ENCODE measurements at places on chromosomes 5 and 9.
A peak's percentile ranks its signal among the peaks of the same experiment; 100 is the strongest.

GRCh38 chr9:8649160-8649559 is 849.6 kb upstream of the DMAC1 start:
- no peak for DNase-seq

- DNase-seq = no peak
Measured at GRCh38 chr9:80004714-80005113, 432.9 kb downstream of the TLE4 start.

GRCh38 chr9:4796988-4797853 is 4.5 kb downstream of the RCL1 start:
- no peak for DNase-seq

- DNase-seq = no peak
Measured at GRCh38 chr5:168651648-168652047, 72.5 kb upstream of the PANK3 start.

DNA sequence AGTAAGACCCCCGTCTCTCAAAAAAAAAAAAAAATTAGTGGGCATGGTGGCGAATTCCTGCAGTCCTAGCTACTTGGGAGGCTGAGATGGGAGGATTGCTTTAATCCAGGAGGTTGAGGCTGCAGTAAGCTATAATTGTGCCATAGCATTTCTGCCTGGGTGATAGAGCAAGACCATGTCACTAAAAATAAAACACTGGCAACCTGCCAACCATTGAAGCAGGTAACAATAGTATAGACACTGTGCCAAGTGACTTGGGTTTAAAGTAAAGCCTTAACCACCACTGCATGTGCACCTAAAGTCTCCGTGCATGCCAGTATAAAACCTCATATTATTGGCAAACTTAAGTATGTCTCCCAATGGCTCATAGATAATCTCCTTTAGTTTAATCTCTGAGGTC is 3.4 kb upstream of the APBA1 start:
- DNase-seq = no peak

- no peak for DNase-seq
Measured at GRCh38 chr9:122115176-122116035, 22.3 kb upstream of the TTLL11 start.

GRCh38 chr9:108698231-108698630 is 157.6 kb downstream of the ACTL7B start:
- DNase-seq = no peak

DNA sequence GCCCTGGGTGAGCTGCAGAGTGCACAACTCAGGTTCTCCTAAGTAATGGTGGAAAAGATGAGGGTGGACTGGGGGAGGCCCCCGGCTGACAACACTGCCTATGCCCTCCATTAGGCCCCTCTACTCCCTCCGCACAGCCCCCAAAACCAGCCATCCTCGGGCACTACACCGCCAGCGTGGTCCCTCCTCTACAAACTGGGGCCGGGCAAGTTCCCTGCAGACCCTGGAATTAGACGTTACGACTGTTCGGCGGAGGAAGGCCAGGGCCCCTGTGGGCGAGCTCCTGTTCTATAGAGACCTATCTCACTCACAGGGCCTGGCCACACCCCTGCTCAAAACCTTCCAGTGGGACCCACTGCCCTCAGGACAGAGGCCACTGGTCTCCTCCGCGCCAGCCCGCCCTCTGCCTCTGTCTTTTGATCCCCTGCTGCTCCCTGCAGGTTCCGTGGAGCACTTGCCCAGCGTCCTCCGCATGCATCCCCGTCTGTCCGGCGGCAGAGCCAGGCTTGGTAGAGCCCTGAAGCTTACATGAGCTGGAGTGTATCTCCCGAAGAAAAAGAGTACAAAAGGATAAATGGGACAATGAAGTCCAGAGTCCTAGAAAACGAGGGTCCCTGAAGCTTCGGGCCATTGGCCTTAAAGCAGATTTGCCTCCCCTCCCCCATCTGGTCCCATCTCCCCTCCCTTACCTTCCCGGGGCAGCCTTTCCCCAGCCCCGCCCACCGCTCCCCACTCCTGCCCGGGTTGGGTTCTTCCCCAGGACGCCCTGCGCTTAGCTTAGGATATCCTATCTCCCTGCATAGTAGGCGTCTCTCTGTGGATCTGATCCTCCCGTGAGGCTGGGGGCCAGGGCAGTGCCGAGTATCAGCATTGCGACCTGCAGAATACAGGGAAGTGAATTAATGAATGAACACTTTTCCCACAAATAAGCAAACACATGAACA is 71.3 kb downstream of the HRH2 start:
- no peak for DNase-seq

GRCh38 chr5:172106511-172107356 is 81.3 kb downstream of the STK10 start:
- DNase-seq = no peak

GRCh38 chr9:79123415-79123814 is 448.4 kb upstream of the TLE4 start:
- DNase-seq = no peak

GRCh38 chr5:132493241-132493640 is 2.7 kb upstream of the IRF1 start:
- peak; percentile 46 for DNase-seq

DNA sequence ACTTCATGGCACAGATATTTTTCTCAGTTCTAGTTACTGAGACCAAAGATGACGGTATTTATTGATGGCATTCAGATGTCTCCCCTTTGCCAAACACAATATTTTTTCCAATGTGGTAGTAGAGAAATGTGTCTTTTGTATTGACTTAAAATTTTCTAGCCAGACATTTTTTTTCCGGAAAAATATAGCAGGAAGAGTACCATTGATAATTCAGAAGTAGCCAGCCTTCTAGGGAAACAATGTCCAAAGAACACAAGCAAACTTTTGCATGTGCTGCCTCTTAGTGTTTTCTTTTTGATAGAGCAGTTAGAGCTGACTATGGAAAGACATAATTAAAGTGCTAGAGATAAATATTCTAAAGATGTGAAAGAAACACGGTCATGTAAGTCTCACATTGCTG is 231.4 kb downstream of the MARCHF11 start:
- DNase-seq = no peak

- no peak for DNase-seq
Measured at GRCh38 chr9:76658510-76659231, 105.6 kb upstream of the PCA3 start.

DNA sequence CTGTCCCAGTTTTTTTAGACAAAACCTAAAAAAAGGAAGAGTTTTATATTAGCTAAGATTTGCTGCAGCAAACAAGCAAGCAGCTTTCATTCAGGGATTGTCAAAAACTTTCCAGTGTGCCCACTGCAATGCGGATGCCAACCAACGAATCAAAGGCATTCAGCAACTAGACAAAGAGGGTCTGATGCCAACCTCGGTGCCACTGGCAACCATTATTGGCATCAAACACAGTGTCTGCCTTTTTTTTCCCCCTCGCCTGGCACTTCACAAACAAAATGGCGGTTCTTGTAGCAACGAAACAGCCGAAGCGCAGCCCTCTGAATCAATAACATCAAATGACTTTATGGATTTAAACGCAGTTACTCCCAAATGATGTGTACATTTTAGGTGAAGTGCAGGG is 10.4 kb downstream of the NFIB start:
- no peak for DNase-seq

DNA sequence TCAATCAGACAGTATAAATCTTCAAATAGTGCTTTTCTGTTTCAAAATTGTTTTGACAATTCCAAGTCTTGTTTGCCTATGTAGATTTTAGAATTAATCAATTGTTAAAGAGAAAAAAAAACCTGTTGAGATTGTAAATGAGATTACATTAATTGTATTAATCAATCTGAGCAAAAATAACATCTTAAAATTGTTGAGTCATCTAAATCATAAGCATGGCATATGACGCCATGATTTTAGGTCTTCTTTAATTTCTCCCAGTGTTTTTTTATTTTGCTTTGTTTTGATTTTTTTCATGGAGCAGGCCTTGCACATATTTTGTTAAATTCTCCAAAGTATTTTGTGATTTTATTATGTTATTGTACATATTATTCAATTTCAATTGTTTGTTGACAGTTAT is 988.0 kb upstream of the SEMA6A start:
- DNase-seq = no peak

DNA sequence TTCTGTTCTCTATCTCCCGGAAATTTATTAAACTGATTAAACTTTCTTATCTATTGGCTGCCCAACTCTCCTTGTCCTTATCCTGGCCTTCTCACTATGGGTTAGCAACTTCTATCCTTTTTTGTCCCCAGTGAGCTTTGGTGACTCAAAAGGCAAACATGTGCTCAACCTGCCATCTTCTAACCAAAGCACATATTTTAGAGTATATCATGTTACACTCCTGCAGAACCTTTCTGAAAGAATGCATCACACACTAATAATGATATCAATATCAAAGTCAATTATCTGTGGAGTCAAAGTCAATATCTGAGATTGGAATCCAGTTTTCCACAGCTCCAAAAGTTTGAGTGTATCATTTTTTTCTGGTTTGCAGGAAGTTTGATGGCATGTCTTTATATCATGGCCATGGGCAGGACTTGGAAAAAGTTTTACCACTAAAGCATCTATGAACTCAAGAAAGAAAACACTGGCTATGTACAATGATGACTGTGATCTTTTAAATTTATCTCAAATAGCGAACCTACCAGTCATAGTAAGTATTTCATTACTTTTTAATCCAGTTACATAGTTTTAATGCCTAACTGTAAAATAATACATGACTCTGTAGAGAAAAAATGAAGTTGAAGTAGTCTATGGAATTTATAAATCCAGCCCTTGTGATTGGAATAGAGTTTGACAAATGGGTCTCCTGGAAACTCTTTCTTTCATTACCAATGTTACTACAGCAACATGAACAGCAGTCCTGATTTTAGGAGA is 166.8 kb downstream of the DROSHA start:
- DNase-seq = no peak

GRCh38 chr5:157566902-157567489 is 8.6 kb downstream of the ADAM19 start:
- DNase-seq = no peak

DNA sequence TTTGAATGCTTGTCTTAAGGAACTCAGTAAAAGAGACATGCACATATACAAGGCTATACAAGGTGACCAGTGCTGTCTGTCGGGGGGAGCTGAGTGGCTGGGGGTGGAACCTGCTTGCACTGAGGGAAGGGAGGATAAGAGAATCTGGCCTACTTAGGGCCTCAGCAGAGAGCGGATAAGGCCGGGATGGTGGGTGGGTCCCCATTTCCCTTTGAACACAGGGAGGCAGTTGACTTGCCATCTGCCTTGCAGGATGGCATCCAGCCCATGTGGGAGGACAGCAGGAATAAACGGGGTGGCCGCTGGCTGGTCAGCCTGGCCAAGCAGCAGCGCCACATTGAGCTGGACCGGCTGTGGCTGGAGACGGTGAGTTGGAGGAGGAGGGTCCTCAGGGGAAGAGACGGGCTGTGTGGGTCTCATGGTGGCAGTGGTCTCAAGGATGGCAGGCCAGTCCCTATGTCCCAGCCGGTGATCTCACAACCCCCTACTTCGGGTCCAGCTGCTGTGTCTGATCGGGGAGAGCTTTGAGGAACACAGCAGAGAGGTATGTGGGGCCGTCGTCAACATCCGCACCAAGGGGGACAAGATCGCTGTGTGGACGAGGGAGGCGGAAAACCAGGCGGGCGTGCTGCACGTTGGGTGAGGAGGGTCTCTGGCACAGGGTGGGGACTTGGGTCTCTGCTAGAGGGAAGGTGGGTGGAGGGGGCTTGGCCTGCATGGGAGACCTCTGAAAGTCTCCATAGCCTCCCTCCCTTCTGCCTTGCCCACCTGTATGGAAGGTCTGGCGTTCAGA is 2.2 kb upstream of the TSPAN17 start:
- no peak for DNase-seq

DNA sequence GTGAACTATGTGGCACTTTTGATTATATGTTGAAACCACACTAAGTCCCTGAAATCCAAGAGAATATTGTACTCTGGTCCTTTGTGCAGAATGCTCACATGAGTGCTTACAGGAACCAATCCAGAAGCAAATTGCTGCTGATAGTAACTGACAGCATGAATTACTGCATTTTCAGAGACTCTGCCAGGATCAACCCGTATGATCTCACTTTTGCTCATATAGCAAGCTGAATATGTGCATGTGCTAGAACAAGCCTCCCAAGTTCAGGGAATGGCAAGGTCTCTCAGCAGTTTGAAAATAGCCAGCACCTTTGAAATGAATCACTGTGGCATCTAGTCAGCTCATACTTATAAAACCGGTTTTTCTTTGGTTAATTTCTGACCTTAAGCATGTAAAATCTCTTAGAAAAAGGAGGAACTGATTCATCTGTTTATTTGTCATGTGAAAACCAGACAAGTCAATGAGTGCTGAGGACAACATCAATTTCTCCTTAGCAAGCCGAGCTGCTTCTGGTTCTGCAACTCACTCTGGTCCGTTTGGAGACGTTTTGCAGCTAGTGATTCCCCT is 215.7 kb upstream of the ELL2 start:
- no peak for DNase-seq

DNA sequence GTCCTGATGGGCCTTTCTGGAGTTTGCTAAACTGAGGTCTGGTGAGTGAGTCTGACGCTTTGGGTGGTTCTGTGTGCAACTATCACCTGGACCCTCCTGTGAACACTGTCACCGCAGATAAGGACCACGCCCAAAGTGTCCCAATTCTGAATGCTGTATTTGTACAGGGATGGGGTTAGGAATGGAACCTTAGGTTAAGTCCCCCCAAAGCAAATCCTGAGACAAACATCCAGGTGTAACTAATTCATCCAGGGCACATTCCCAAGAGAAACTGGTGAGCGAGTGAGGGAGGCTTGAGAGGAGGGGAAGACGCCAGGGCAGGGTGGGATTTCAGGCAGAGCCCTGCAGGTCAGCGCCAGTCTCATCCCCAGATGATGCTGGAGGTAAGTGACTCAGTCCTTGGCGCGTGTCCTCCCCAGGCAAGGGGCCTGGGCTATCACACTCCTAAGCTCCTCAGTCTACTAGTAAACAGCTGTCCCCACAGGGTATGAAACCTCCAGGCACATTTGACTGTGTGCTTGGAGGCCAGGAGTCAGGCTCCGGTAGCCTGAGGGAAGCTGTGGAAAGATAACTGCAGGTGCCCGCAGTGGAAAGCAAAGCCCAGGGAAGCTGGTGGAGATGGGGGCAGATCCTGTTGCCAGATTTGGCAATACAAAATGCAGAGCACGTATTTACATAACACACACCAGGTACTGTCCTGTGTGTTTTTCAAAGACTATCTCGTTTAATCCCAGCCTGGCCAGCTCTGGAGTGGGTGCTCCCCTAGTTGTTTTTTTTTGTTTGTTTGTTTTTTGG is 66.7 kb downstream of the IL6ST start:
- peak; percentile 55 for DNase-seq

Data from coronary artery (tissue), 2 donors.